Thoracic aorta (tissue), 2 donors: ENCODE measurements at places on chromosomes 5 and 9. TPM values are rescaled to one million over a fixed set of nuclear protein-coding genes. Genes with fewer than 3 reads are reported as not detected.

GRCh38 chr5:136811551-136811950, 446.2 kb upstream of the TRPC7 start:
- no peak for DNase-seq

FYB1 gene
- total RNA-seq = 29.8 TPM

DNAI1 gene
- total RNA-seq = not detected

DND1 gene
- total RNA-seq = 0.54 TPM

- no peak for DNase-seq
These were observed 28.7 kb upstream of the SNX24 start for GRCh38 chr5:122816756-122817155.

PDE8B gene
- total RNA-seq = 22.7 TPM

PBX3 gene
- 34.8 TPM for total RNA-seq

PCDHA12 gene
- total RNA-seq = 0.21 TPM

DNA sequence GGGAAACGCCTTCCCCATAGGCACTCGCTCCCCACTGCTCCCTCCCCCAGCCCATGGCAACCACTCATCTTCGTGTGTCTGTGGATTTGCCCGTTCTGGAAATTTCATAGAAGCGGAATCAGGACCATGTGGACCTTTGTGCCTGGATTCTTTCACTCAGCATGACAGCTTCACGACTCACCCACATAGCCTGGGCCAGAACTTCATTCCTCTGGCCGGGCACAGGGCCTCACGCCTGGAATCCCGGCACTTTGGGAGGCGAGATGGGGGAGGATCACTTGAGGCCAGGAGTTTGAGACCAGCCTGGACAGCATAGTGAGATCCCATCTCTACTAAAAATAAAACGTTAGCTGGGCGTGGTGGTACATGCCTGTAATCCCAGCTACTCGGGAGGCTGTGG, 12.1 kb upstream of the DIPK1B start:
- no peak for DNase-seq

DNA sequence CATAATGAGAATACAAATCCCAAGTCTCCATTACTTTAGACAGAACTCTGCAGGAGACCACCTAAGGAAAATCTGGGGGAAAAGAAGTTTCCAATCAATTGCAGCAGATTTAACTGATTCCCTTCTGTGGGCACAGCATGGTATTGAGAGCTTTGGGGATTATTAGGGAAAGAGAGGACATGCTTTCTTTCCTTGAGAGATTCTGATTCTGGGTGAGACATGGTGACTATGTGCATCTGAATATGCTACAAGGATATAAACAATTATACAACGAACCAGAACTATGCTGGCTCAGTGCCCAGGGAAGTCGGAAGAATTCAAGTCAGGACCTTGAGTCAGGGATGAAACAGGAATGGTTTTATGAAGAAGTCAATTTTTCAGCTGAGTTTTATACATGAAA, 183.7 kb downstream of the PDE4D start:
- no peak for DNase-seq

- DNase-seq = no peak
These were observed 94.6 kb upstream of the HMHB1 start for GRCh38 chr5:143717400-143717799.

DNA sequence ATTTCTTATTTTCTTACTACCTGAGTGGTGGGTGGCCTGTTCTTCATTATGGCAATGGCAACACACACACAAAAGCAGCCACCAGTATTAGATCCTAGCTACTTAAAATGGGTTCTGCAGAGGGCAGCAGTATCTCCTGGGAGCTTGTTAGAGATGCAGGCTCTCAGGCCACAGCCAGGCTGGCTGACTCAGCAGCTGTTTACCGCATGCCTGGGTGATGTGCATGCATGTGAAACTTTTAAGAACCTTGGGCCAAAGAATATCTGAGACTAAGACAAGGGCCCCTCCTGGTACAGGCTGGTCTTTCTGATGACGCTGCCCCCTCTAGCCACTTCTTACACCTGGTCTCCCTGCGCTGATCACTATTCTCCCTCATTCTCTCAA, 399.0 kb downstream of the MED10 start:
- no peak for DNase-seq

IL5 gene
- not detected for total RNA-seq

GRCh38 chr9:88531920-88532698, 2.9 kb upstream of the NXNL2 start:
- no peak for DNase-seq

- DNase-seq = no peak
These were observed 66.9 kb upstream of the EPB41L4A start for GRCh38 chr5:112485934-112486355.

DNA sequence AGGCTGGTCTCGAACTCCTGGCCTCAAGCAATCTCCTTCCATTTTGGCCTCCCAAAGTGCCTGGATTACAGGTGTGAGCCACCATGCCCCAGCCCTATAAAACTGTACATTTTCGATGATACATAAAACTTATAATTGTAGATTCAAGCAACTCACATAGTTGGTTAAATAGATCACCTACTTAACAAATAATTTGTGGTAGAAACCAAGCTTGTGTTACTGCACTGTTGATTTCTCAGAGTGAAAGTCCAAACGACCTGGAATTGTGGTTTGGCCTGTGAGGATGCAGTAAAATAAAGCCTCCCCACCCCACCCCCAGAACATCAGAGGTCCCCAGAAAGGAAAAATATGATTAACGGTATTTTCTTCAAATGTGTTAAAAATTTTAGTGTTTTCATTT, 92.7 kb downstream of the TRIO start:
- no peak for DNase-seq

- no peak for DNase-seq
These were observed 34.7 kb downstream of the PIP5K1B start for GRCh38 chr9:68739621-68740174.

MARCHF11 gene
- total RNA-seq = not detected

GRCh38 chr5:79791843-79792242, 102.2 kb downstream of the CMYA5 start:
- DNase-seq = no peak

AIF1L gene
- 21.9 TPM for total RNA-seq

GRCh38 chr9:12876872-12877271, 102.1 kb downstream of the LURAP1L start:
- no peak for DNase-seq

DNA sequence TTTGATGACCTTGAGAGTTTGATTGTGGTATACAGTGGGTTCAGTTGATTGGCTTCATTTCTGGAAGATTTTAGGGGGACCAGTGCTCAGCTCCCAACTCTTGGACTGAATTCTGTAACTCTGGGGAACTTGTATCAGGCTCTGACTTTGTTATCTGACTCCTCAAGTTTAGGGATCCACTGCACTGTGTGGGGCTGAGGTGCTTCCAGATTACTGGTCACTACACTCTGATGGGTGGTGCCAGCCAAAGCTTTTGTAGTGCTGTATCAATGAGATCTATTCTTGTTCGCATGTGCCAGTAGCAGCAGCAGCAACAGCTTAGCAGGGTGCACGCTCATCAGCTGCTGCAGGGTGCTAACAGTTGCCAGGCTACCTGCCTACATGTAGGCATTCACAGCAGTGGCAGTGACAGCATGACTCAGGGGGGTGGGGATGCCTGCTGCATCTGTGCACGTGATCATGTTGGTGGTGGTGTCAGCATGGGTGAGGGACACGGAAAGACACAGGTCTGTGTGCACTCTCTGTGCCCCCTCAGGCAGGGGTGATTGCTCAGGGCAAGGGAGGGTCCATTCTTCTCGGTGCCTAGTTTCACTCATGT, 438.8 kb upstream of the SEMA6A start:
- DNase-seq = no peak

GRCh38 chr5:169724303-169725087, 87.4 kb downstream of the DOCK2 start:
- no peak for DNase-seq
